ENCODE measurements at places on chromosomes 2 and 18.

- DNase-seq: no peak
These were observed 33.4 kb downstream of the METTL8 start for GRCh38 chr2:171400395-171400794.

- no peak for DNase-seq
These were observed 123.9 kb downstream of the RDH14 start for GRCh38 chr2:18436503-18437005.

- no peak for DNase-seq
These were observed 101.2 kb downstream of the LTBP1 start for GRCh38 chr2:33047939-33048338.

GRCh38 chr2:106566050-106566449, 78.9 kb downstream of the CD8B2 start:
- no peak for DNase-seq

DNA sequence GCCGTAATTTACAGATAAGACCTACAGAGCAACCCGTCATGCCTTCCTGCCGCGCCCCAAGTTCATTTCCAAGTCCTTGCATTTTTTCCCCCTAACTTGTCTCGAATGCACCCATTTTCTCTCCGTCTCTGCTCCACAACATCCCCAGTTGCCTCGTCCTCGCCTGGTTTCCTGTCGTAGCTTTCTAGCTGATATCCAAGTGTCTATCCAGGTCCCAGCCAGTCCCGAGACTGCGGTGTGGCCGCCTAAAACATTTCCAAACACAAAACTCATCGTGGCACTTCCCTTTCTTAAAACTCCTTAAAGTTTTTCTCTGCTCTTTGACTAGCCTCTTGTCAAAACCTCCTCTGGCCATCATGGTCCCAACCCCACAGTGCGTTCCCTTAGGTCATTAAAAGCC, 1.2 kb upstream of the BARD1 start:
- no peak for DNase-seq

DNA sequence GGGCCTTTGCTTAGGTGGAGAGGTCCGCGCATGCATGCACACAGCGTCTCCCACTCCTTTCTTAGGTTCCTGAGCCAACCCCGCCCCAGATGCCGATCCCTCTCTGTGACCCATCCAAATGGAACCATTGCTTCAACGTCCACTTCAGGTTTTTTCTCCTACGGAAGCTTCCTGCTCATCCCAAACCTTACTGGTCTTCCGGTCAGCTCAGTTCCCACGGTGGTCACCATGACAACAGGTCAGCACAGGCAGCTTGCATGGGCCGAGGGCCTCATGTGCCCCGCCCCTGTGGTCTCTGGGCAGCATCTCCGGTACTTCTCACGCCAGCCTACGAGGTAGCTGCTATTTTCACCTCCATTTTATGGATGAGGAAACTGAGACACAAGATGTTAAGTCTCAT, 163.7 kb downstream of the SOCS6 start:
- no peak for DNase-seq

GRCh38 chr2:239223310-239224198, 177.3 kb downstream of the HDAC4 start:
- no peak for DNase-seq

DNA sequence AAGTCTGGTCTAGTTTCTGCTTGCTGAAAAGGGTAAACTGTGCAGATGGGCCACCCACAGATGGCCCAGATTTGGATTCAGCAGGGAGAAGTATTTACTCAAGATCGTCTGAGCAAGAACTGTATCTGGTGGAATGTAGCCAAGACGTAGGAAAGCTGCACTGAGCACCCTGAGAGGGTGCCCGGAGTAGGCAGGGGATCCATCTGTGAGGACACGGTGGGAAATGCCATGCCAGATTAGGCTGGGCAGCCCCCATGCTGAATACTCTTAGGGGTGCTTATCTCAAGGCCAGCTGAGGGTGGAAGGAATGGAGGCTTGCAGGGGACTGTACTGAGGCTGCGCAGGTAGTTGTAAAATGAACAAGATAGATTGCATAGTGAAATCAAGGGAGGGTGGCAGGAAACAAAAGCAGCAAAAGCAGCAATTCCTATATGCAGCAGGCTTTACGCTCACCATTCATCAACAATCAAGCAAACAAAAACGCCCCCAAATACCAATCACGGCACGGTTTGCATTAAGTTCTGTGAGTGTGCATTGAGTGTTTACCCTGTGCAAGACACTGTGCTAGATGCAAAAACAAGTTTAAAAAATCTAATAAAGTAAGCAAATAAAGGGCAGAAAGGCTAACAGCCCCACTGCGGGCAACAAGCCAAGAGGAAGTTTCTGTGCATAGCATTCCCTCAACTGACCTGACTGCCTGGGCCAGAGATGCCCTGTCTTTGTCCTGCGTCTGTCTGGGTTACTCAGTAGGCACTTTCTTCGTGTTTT, 32.2 kb upstream of the LPIN2 start:
- no peak for DNase-seq

GRCh38 chr2:40831321-40831873, 379.5 kb upstream of the SLC8A1 start:
- DNase-seq: no peak

- peak; percentile 43 for DNase-seq
These were observed 807 bp downstream of the GAREM1 start for GRCh38 chr18:32469691-32470459.

DNA sequence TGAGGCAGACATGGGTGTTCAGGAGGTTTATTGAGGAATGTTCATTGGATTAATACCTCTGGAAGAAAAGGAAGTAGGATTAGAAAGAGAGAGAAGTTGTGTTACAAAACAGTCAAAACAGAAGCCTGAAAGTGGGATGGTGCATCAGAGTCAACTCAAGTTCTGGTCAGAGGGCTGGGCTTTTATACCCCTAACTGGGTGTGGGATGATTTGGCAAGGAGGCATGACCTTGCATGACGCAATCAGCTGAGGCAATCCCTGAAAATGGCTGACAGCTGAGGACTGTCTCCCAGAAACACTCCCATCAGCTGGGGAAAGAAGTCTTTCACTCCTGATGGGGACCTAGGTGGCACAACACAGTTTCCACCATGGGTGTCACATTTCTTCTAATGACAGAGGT, 818.2 kb downstream of the SATB2 start:
- no peak for DNase-seq

GRCh38 chr2:71907503-71907902, 240.2 kb downstream of the CYP26B1 start:
- DNase-seq: no peak

DNA sequence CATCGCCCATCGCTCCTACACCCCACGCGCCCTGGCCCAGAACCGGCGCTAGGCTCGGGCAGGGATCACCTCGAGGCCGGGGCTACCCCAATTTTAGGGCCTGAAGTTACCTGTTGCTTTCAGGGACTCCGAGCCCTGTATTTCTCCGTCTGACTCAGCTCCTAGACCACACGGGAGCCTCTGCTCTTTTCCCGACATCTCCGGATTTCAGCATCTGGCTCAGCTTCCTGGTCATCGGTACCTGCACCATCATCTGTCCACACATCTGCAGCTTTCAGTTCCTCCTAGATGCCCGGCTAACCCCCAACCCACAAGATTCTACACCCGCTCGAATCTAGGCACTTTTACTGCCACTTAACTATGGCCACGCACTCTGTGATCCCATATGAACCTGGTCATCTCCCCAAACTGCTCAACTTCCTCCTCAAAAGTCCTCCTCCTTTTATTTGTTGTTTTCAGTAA, 12.1 kb upstream of the HMSD start:
- DNase-seq: no peak

DNA sequence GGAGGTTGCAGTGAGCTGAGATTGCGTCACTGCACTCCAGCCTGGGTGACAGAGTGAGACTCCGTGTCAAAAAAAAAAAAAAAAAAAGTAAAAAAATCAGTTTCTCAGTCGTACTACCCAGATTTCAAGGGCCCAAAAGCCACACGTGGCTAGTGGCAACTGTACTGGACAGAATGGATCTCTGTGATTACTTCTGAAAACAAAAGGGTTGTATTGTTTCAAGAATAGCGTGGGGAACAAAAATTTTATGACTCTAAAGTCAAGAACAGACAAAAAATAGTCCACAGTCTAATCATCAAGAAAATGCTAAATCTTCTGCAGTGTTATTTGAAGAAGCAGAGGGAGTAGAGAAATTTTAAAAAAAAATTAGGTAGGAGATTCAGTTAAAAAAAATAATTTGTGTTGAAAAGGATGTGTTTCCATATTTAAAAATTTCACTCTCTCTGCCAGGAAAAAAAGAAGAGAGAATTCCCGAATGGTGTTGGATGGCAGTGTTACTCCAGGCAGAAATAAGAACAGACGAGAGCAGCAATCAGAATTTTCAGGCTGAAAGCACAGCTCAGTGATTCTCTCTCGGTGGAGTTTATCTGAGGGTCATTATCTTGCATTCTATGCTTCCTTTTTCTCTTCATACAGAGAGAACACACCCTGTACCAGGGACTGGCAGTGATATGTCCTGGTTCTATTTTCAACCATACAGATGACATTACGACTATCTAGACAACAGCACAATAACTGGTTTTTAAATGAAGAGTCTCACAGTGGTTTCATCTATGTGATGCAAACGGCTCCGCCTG, 61.8 kb downstream of the CABYR start:
- no peak for DNase-seq

- no peak for DNase-seq
These were observed 5.0 kb downstream of the SPIRE1 start for GRCh38 chr18:12652861-12653401.

DNA sequence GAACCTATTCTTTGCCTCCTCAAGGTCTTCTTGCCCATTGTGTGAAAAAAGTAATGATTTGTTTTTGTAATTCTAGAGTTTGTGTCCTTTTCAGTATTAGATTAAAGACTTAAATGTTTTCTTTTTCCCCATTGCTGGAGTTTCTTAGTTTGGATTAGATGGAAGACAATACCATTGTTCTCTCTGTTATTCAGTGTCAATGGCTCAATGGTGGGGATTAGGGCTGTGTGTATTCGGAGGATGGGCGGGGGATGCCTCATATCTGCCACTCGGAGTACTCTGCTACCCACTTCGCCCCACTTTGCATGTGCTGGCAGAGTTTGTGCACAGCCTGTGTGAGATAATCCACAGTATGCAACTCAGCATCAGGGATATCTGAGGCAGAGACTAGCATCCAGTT, 90.1 kb downstream of the KLHL29 start:
- DNase-seq: no peak

DNA sequence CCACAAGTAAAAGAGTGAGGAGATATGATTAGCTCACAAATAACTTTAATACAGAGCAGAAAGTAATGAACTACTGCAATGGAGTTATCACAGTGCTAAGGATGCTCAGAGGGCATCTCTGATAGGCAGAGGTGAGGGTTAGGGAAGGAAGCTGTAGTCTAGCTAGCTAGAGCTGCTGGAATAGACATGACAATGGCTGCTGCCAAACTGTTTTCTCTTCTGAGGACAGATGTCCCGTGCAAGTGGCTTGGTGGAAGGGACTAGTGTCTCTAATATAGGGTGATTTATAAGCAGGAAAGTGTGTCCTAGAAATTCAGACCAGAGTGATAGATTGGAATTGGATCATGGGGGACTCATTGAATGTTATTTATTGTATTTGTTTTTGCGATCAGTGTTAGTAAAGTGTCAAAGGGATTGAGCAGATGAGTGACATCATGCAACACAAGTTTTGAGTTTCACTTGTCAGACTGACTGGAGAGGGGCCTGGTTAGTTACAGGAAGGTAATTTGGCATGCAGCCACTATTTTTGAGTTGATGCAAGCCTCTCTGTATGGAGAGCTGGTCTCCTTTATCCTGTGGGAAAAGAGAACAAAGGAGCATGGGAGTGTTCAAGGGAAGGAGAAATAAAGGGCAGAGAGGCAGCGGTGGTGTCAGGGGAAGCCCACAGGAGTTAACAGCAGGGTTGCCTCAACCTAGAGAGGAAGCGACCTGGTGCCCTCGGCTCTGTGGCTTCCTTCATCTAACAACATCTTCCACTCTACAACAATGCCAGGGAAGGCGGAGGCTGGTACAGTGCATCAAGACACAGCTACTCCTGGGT, 1.9 kb downstream of the CTLA4 start:
- no peak for DNase-seq

GRCh38 chr18:54117853-54118773, 106.4 kb downstream of the MBD2 start:
- DNase-seq: no peak

DNA sequence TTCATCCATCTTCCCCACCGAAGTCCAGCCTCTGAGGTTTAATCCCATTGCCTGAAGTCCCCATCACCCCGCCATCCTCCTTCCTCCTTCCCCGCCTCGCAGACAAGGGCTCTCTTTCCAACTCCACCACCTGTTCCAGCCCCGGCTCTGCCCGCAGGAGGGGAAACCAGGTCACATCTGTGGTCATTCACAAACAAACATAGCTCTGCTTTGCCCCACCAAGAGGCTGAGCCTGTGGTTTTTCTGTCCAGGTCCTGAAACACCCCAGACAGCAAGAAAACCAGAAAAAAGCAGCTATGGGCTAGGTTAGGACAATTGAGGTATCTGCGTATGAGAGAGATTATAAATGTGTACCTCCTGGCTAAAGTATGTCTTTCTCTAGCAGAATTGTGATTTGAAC, 144.7 kb downstream of the GLI2 start:
- DNase-seq: no peak

DNA sequence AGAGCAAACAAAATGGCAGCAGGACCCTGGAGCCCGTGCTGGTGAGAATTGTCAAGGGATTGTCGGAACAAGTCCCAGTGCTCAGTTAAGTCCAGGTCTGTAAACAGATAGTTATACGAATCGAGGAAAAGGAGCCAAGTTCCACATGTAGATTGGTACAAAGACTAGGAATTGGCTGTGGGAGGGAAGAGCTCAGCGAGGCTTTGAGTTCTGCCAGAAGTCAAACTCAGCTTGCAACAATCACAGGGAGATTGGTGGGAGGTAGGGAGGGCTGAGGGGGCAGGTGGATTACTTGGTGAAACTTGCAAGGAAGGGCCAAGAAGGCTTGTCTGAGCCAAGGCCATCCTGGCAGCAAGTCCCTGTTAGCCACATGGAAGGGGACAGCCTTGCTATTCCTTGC, 217.8 kb upstream of the ARL4C start:
- DNase-seq: no peak

- no peak for DNase-seq
These were observed 872 bp downstream of the DSG2 start for GRCh38 chr18:31498574-31499524.

GRCh38 chr2:179876266-179876665, 14.9 kb upstream of the ZNF385B start:
- no peak for DNase-seq

DNA sequence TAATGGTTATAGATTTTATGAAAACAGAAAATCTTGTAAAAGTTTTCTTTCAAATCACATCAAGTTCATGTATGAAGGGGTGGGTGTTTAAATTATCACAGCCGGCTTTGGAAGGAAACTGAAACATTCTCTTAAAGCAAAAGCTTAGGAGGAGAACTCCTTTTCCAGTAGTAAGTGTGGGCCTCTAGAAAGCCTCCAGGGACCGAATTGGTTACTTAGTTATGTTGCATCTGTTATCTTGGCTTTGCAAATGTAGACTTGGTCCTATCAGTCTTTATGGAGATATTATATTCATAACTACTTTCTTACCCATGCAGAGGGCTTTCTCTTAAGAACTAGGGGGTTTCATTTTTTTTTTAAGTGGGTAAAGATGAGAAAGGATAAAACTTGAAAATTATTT, 7.4 kb downstream of the NAB1 start:
- DNase-seq: no peak

- no peak for DNase-seq
These were observed 192.5 kb downstream of the ATAD2B start for GRCh38 chr2:23734416-23734815.

GRCh38 chr2:25324905-25325592, 16.7 kb downstream of the DNMT3A start:
- no peak for DNase-seq

GRCh38 chr18:42230636-42231035, 275.6 kb downstream of the PIK3C3 start:
- DNase-seq: no peak
